SW 1271 (cell line): ENCODE measurements at places on chromosomes 5 and 9.
A peak's percentile ranks its signal among the peaks of the same experiment; 100 is the strongest.

GRCh38 chr9:13915591-13916301, 398.2 kb downstream of the NFIB start:
- no peak for DNase-seq

DNA sequence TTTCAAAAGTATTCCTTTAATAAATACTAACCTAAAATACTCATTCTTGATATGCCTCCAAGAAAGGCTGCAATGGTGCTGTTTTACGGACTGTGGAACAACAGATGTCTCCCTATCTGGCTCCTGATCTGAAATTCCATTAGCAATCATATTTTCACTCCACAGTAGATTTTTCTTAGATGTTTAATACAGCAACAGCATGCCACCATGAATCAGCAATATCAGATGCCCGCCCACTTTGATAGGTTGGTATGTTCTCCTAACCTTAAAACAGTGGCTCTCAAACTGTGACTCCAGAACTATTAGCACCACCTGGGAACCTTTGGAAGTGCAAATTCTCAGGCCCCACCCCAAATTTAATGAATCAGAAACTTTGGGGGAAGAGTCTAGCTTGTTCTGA, 110.2 kb downstream of the MLLT3 start:
- no peak for DNase-seq

DNA sequence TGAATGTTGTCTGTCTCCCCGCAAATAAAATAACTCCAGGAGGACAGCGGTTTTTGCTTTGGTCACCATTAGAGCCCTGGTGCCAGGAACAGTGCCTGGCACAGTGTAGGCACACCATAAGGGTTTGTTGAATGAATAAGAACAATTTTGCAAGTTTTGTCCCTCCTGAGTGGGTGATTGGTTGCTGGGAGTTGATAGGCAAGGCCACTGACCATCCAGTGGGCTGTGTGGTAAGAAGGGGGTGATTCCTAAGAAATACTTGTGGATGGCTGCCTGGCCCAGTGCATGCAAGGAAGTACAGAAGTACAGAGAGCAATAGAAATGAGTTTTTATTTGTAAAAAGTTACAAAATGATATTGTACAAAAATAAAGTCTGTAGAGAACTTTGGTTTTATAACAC, 27.5 kb downstream of the GDNF start:
- no peak for DNase-seq

- DNase-seq, result no peak
These were observed 5.1 kb downstream of the GRK6 start for GRCh38 chr5:177431317-177432142.

GRCh38 chr5:102153003-102153759, 142.9 kb downstream of the SLCO4C1 start:
- peak; percentile 50 for DNase-seq
